ENCODE measurements at places on chromosomes 3 and 15.

DNA sequence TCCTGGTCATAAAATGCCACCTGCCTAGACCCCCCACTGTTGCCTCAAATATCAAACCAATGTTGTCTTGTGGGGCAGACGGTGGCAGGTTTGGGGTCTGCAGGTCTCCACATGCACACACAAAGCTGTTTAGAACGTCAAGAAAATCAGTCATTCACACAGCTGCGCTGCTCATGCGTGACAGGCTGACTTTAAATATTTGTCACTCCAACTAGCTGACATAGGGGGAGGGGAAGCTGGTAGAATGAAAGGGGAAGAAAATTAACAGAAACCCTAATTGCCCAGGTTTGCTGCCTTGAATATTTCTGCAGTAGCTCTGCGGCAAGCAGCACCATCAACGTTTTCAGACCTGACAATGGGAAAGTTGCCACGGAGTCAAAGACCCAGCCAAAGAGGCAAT, 201.8 kb downstream of the ABHD5 start:
- DNase-seq, result no peak

GRCh38 chr3:175297216-175297615, 438.1 kb downstream of the NAALADL2 start:
- DNase-seq, result no peak

- peak; percentile 71 for DNase-seq
Measured at GRCh38 chr15:59501597-59501996, 63.6 kb downstream of the FAM81A start.

GRCh38 chr3:42960282-42960681, 18.8 kb upstream of the GASK1A start:
- DNase-seq, result no peak

DNA sequence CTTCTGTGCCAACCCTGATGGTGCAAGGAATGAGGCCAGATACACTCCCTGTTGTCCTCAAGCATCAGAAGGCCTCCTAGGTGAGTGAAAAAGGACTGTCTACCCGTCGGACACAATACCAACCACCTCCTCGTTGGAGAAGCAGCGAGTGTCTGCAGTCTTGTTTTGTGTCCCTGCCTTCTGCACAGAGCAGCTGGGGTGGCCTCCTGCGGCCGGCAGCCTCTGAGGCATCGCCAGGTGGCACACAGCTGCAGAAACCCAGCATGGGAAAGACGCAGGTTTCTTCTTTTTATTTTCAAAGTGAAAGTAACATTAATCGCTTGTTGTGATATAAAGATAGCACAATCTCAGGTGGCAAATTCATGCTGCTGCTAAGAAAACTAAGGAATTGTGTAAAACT, 509.9 kb downstream of the OCA2 start:
- DNase-seq, result no peak

- no peak for DNase-seq
Measured at GRCh38 chr3:135128818-135129217, 333.8 kb downstream of the EPHB1 start.

Measured in NCI-H82 (cell line).